ENCODE measurements at places on chromosomes 3 and 15. TPM values are rescaled to one million over a fixed set of nuclear protein-coding genes. Genes with fewer than 3 reads are reported as not detected.

DNA sequence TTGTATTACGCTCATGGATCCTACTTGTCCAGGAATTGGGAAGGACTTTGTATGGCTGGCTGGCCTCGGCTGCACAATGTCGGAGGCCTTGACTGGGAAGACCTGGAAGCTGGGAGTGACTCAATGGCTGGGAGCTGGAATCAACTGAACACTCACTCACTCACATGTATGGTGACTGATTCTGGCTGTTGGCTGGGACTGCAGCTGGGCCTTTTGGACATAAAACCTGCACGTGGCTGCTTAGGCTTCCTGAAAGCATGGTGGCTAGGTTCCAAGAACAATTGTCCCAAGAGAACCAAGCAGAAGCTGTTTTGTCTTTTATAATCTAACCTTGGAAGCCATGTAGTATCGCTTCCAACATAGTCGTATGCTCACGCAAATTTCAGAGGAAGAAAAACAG, 38.0 kb upstream of the CMTM8 start:
- DNase-seq = peak; percentile 85

- no peak for DNase-seq
These were observed 26.9 kb downstream of the BFSP2 start for GRCh38 chr3:133426721-133427120.

GRCh38 chr3:127074900-127075360, 92.0 kb downstream of the PLXNA1 start:
- no peak for DNase-seq

DNA sequence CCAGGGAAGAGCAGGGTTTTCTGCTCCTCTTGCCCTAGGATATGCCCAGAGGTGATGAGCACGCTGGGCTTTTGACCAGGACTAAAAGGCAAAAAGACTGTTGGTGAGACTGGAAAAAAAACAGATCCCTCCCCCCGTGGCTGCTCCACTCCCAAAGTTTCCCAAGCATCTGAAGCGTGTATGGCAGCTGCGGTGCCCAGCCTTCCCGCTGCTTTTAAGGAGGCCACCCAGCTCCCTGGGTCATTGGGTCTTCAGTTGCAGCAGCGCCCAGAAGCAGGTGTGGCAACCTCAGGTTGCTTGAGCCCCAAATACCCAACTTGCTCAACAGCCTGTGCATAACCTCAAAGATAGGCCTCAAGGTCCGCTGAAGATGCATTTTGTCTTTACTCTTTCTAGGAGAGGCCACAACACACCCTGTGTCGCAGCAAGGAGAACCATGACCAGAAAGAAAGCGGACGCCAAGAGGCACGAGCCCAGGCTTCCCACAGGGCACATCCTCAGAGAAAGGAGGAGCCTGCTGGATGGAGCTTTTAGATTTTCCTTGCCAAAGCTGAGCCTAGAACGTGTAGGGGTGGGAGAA, 2.0 kb downstream of the SRGAP3 start:
- no peak for DNase-seq

DNA sequence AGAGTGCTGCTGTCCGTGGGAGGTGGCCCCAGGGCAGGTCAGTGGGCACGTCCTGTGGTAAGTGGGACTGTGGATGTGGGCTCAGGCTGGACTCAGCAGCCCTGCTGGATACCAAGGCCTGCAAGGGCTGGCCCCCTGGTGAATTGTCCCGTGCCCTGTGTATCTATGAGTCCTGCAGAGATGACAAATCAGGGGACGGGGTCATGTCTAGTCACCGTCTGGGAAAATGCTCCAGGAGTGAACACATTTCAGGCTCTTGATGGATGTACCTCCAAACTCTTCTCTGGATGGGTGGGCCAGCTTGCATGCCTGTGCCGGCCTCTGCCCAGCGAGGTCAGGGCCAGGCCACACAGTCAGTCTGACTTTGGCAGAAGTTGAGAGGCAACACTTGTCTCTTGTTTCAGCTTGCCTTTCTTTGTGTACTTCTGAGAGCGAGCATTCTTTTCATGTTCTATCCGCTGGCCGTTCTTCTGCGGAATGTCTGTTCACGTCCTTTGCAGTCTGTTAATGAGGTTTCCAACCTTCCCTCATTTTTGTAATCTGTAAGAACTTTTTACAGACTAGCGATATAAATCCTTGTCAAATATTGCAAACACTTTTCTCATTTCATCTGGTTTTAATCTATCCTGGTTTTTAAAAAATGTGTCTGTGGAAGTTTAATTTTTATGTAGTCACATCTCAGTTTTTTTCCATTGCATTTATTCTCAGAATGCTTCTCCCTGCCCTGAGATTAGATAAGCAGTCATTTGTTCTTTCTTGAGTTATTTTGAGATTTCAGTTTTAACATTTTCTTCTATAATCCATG, 11.4 kb upstream of the STAB1 start:
- no peak for DNase-seq

GRCh38 chr3:73094951-73095350, 33.5 kb downstream of the EBLN2 start:
- DNase-seq = no peak

DNA sequence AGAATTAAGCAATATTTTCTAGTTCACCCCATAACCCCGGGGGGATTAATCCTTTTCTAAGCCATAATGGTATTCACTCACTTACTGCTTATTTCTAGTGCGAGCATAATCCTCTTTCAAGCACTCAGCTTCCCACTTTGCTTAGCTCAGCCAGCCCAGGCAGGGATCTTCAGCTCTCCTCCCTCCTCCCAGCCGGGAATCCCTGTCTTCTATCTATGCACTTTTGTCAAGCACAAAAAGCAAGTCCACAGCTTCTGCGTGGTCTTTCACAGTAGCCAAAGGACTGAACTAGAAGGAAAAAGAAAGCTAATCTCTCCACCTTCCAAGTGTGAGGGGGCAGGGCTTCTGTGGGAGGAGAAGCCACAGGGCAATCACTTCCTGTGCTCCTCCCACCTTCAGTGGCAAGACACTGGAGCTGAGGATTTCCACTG, 62.8 kb downstream of the PEX5L start:
- DNase-seq = no peak

GRCh38 chr3:144162042-144162441, 190.4 kb downstream of the DIPK2A start:
- no peak for DNase-seq

DNA sequence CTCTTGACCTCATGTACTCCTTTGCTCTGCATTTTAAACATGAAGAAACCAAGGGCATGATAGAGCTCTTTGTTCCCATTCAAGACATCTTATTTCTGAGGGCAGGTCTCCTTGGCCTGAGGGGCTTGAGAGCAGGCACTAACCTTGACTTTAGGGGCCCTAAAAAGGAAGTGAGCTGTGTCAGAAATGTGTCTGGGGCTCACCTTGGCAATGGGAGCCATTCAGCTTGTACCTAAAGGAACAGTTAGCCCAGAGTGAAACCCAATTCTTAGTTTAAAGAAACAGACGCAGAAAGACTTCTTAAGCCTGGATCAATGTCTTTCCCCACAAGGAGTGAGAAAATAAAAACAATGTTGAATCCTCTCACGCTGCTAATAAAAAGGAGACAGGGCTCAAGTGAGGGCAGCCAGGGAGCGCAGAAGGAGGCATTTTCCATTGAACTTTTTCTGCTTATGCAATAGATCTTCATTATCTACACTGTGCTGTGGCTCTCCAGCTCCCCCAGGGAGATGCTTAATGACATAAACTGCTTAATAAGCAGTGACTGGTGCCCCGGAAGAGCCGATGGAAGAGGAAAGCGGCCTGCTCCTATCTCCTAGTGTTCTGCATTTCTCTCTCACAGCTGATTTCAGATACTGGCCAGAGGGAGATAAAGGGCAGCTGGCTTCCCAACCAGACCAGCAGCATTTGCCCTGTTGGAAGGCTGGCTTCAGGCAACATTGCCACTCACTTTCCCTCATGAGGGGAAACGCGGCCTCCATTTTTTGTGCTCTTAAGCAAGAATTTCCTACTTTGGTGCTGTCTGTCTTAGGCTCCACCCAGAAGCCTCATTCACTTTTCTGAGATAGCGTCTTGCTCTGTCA, 152.0 kb downstream of the OPA1 start:
- no peak for DNase-seq

- no peak for DNase-seq
These were observed 248.9 kb downstream of the THSD4 start for GRCh38 chr15:71364117-71364584.

- no peak for DNase-seq
These were observed 583.1 kb upstream of the CFAP20DC start for GRCh38 chr3:59632760-59633573.

GRCh38 chr3:111903067-111903511, 44.0 kb downstream of the PHLDB2 start:
- DNase-seq = no peak

GRCh38 chr15:23860290-23861245, 173.5 kb upstream of the NDN start:
- no peak for DNase-seq

- DNase-seq = no peak
These were observed 158.6 kb upstream of the NR2F2 start for GRCh38 chr15:96171853-96172296.

DNA sequence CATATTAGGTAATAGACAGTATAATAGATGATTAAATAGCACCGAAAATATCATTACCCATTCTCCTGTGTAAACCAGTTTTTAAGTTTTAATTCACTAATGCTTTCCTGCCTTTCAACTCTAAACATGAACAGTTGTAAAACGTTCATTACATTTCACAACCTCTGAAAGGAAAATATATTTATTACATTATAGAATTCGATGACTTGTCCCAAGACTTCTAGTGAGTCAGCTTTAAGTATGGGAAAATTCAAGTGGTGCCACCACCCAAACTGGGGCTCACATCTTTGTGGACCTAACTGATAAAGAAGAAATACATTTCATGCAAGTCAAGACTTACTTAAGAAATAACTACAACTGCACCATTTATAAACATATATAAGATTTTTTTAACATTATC, 2.0 kb downstream of the TRIM59 start:
- DNase-seq = no peak

- DNase-seq = no peak
These were observed 7.7 kb downstream of the MAP6D1 start for GRCh38 chr3:183817639-183818038.

- no peak for DNase-seq
These were observed 256.6 kb downstream of the CNTN3 start for GRCh38 chr3:74357881-74358280.

Gene TMEM158
- total RNA-seq = 0.58 TPM

Gene GOLGA6B
- not detected for total RNA-seq

Gene KNG1
- total RNA-seq = 0.37 TPM

Gene ARHGAP31
- 31.9 TPM for total RNA-seq

Gene ACP3
- 1.2 TPM for total RNA-seq

Gene GAP43
- total RNA-seq = 2.6 TPM

Gene KCNMB2
- total RNA-seq = 1.3 TPM

Gene GOLGA6L26
- not detected for total RNA-seq

Gene DNAJA4
- total RNA-seq = 94.3 TPM

Gene NOX5
- not detected for total RNA-seq
